Kidney capillary endothelial cell (primary cell): ENCODE measurements at places on chromosomes 7 and 10.

DNA sequence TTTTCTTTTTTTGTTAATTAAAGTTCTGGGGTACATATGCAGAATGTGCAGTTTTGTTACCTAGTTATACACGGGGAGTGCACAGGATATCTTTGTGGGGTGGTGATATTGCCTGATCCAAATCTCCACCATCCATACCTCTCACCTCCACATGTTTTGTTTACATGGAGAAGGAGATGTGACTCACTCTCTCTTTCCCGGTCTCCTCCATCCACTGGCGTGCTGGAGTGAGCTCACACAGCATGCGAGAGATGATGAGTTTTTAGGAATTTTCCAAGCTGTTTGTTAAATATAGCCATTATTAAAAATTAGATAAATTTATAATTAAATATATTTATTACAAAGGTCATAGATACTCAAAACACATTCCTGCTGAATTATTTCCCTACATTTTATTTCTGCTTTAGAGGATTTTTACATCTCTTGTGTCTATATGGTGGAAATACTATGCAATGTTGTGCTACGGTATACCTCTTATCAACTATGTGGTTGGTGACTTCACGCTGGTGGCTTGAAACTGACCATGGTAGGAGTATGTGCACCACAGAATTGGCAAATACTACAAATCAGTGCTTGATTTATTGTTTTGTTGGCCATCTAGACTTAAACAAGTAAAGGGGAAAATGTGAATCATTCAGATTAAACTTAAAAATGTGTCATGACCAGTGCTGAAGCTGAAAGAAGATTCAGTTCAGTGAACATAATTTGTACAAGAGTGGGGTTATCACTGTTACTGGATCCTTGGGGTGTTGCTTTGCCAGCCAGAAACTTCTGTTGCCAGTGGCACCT, 107.9 kb upstream of the FAM180A start:
- DNase-seq: no peak

GRCh38 chr10:1578392-1579140, 158.8 kb downstream of the ADARB2 start:
- no peak for DNase-seq

GRCh38 chr10:93065675-93066543, 5.3 kb downstream of the CYP26C1 start:
- DNase-seq: no peak

DNA sequence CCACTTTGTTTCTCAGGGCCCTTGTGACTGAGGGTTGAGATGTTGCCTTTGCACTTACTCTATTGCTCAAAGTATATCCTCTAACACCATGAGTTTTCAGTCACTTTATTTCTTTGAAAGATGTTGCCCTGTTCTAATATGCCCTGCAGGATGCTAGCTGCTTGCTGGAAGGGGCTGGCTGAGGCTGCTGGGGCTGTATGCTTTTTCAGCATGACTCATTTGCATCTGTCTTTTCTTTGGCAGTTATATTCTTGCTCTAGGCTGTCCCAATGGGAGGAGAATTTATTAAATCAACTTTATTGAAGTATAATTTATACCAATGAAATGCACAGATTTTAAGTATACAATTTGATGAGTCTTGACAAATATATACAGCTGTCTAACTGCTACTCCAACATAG, 157.7 kb downstream of the PLPP4 start:
- DNase-seq: no peak

GRCh38 chr7:17792075-17792936, 148.0 kb downstream of the SNX13 start:
- no peak for DNase-seq

GRCh38 chr7:150379441-150380379, 580 bp downstream of the ZNF775 start:
- DNase-seq: no peak

DNA sequence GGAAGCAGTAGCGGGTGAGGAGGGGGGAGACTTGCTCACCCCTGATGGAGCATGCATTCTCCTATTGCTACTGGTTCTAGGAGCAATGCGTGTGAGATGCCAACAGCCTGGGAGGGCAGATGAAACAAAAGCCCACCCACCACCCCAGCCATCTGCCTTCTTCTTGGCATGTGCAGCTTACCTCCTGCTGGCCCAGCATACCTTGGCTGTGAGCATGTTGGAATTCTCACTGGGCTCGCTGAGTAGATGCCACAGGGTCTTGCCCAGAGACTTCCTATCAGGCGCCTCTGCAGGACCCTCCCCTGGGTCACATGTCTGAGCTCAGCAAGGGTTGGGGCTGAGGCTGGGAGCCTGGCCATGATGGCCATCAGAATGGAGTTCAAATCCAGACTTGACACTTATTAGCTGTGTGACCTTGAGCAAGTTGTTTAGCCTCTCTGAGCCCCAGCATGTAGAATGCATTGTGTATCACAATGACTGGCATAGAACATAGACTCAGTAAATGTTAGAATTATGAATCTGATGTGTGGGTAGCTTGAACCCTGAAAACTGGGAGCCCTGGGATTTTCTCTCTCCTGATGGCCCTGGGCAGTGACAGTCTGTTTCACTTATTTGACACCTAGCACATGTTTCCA, 38.2 kb downstream of the CDH23 start:
- no peak for DNase-seq

DNA sequence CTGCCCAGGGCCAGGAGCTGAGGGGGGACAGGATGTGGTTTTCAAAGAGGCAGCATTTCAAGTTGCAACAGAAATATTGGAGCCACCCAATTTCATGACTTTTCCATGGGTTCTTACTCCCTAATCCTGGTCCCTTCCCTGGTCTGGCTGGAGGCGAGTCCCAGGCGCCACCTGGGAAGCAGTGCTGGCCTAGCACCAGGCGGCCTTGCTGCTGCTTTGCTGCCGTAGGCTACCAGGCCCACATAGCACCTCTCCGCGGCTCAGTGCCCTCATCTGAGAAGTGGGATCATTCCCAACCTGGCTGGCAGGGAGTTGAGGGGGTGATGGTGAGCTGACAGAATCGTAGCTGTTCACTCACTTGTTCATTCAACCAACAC, 33.7 kb downstream of the ZMIZ1 start:
- no peak for DNase-seq

DNA sequence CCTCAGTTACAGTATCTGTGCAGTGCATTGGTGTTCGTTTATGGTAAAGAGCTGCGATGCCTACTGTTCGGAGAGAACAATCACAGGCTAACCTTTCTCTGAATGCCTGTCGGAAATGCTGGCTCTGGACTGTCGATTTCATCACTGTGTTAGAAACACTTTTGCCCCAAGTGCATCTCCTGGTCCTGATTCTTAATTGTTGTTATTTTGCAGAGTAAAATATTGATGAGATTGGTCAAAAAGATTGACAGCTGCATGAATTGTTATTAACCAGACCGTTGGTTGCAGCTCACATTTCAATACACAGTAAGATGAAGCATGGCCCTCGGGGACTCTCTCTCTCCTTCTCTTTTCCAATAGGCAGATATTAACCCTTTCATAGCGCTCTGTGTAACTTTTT, 557.4 kb upstream of the ADARB2 start:
- DNase-seq: no peak

- DNase-seq: no peak
Observed at GRCh38 chr10:132454296-132455198, 57.5 kb downstream of the PWWP2B start.

DNA sequence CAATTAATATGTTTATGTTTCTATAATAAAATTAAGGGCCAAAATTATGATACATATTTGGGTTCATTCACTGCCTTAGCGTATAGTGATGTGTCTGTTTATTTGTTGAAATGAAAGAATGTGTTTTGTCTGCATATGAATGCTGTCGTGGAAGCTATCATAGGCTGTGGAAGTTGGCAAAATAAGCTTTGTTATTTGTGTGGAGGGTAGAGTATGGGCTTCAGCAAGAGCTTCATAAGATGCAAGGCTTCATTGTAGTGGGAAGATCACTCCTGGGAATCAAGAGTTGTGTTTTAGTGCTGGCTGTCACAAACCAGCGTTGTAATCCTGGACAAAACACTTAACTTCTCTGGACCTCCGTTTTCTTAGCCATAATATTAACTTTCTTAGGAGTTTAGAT, 2.5 kb downstream of the SLK start:
- no peak for DNase-seq

GRCh38 chr10:131872011-131872826, 28.6 kb upstream of the PPP2R2D start:
- DNase-seq: no peak

DNA sequence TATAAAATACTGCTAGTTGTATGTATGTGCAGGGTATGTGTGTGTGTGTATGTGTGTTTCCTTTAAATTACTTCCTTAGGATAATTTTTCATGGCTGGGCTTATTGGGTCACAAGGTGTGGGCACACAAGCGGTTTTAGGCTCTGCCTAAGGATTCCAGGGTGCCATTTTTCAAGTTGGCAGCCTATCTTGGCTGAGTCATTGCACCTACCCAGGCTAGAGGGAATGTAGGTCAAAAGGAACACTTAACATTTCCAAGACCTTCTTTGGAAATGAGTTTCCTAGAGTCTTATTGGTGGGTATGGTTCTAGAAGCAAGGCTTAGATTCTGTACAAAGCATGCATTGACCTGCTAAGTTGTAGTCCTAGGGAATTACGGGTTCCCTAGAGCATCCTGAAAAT, 642.1 kb downstream of the LRMDA start:
- DNase-seq: no peak

DNA sequence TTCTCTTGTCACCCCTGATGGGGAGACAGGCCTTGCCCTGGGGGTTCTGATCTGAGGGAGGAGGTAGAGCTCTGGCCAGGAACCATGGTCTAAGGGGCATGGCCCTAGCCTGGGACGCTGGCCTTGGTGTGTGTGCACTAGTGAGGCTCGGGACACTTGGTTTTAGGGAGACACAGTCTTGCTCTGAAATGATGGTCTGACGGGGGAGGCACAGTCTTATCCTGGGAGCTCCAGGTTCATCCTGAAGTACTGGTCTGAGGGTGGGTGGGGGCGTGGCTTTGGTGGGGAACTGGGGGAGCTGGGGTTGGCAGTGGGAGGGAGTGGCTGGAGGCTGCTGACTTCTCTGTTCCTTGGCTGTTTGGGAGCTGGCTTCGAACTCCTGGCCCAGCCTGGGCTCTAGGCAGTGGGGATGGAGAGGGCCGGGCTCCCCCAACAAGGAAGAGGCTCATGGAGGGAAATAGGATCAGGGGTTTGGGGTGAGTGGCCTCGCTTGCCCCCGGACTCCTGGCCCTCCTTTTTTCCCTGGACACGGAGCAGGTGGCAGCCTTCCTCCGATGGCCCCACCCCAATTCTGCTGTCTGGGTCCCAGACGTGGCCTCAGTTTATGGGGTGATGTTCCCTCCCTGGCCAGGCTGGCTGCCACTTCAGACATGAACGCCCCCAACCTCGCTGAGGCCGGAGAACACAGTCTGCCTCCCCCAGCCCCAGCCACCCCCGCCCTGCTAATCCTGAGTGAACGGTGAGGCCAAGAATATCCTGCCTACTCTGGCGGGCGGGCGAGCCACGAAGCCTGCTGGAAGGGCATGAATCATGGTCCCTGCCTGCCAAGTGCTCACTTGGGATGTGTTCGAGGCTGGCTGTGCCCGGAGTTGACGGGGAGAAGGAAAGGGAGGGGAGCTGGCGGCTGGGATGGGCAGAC, 43.5 kb downstream of the TMEM270 start:
- no peak for DNase-seq

GRCh38 chr10:92689663-92690210, at the start of gene HHEX:
TSS of gene HHEX (plus strand) at chr10:92689955. CDS start at chr10:92689987, 32 bp downstream.
- DNase-seq: peak; percentile 73

DNA sequence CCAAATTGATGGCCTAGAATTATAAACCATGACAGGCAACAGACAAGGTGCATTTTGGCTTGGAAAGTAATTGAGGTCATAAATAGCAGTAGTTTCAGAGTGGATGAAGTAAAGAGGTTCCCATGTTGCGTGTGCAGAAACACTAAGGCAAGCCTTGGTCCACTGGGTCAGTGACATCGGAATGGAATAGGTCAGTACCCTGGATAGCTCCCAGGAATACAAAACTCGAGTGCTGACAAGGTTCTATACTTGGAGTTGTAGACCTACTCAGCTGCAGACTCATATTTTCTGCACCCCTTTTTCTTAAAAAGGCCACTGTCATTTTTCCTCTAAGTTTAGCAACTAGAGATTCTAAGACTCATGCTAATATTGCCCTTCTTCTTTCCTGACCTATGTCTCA, 132.8 kb downstream of the DYNC1I1 start:
- no peak for DNase-seq

DNA sequence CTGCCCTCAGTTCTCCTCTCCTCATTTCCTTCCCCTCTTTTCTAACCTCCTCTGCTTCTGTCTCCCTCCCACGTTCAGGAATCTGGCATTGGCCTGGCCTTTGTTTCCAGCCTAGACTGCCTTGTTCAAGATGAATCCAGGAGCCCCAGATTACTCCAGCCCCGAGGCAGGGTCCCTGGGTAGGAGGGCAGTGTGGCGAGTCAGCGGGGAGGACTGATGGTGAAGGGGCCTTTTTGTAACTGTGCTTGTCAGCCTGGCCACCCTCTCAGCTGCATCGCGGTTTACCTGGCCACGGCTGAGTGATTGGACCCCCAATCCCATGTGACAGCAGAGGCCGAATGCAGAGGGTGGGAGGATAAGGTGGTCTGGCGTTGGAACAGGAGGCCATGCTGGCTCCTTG, 96.1 kb upstream of the SHH start:
- DNase-seq: no peak

- peak; percentile 81 for DNase-seq
Observed at GRCh38 chr7:116327752-116328151, 117.4 kb downstream of the TES start.

GRCh38 chr10:36345807-36346206, 703.7 kb upstream of the FZD8 start:
- DNase-seq: no peak

- no peak for DNase-seq
Observed at GRCh38 chr10:32887481-32887880, 70.5 kb downstream of the ITGB1 start.

GRCh38 chr10:110113670-110114337, 93.6 kb upstream of the MXI1 start:
- DNase-seq: no peak

- no peak for DNase-seq
Observed at GRCh38 chr10:810351-810846, 120.9 kb upstream of the DIP2C start.

DNA sequence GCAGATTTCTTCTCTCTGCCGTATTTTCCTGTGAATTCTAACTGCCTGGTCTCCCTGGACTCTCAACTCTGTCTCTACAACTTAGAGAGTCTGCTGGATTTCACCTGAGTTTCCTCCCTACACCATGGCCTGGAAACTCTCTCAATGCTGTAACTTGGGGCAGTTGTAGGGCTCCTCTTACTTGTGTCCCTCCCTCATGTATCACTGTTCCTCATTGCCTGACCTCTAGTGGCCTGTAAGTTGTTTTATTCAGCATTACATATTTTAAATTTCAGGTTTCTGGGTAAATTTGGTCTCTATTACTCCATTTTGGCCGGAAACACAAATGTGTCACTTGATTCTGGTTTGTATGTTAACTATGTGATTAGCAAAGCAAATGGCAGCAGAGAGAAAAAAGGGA, 70.9 kb downstream of the DYNC1I1 start:
- no peak for DNase-seq

GRCh38 chr10:127142136-127142535, 54.3 kb downstream of the INSYN2A start:
- DNase-seq: no peak
